Chondrocyte (in vitro differentiated cells): ENCODE measurements at places on chromosomes 2 and 18. TPM values are rescaled to one million over a fixed set of nuclear protein-coding genes. Genes with fewer than 3 reads are reported as not detected.

Gene STARD6
- total RNA-seq = not detected in 3 replicates

Gene EPHA4
- total RNA-seq = 3.9 to 6.8 TPM (median 5.5 TPM) in 3 replicates

DNA sequence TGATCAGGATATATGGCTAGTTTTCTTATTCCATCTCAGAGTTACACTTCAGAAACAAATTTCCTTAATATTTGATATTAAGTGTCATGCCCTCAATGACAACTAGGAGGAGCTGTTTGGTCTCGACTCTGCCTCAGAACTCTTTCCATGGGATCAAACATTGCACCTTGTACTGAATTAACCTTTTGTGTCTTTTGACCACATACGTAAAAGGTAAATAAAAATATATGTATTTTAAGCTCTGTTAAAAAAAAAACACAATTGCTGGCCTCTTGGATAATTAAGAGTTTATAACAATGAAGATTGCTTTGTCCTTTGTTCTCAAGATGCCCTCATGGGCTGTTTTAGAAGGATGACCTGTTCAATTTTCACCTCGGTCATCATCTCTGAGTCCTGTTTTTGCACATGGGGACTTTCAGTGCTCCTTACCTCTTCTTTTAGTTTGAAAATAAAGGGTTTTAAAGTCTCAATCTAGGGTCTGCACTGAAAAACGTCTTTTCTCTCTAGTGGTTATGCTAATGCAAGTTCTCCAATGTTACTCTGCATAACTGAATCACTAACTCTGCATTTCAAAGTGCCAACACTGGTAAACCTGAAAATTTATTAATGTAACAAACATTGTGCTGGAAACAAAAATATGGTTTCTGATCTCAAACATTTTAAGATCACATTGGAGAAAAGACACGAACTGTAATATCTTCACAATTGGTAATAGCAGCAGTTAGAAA lies 18.8 kb upstream of the FN1 start:
- no peak for DNase-seq

GRCh38 chr2:42567806-42568400 lies 529 bp upstream of the MTA3 start:
- no peak for DNase-seq

- no peak for DNase-seq
These were observed 4.0 kb downstream of the TMEM17 start for GRCh38 chr2:62501794-62502500.
